Kidney epithelial cell (primary cell): ENCODE measurements at places on chromosomes 3 and 15. TPM values are rescaled to one million over a fixed set of nuclear protein-coding genes. Genes with fewer than 3 reads are reported as not detected.

- no peak for DNase-seq
These were observed 41.9 kb upstream of the LMOD3 start for GRCh38 chr3:69164296-69164695.

GRCh38 chr3:128226795-128227395 lies 73.6 kb downstream of the EEFSEC start:
- no peak for DNase-seq

DNA sequence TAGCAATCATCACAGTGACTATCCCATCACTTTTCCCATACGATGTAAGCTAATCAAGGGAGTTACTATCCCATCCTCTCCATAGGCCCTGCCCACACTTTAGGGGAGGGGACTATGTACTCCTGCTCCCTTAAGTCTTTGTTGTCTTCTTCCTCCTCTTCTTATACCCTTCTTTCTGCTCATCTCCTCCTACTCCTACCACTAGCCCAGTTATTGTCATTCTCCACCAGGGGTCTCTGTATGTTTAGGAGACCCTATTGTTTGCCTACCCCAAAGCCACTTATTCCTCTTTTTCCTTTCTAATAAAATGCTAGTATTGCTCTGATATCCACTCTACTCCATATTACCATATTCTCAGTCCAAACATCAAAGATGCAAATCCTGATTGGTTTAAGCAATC lies 27.8 kb downstream of the STAC start:
- DNase-seq, result no peak

- no peak for DNase-seq
These were observed 59.8 kb upstream of the SGO1 start for GRCh38 chr3:20245781-20246180.

- no peak for DNase-seq
These were observed 1.2 kb downstream of the PLOD2 start for GRCh38 chr3:146159616-146160320.

DNA sequence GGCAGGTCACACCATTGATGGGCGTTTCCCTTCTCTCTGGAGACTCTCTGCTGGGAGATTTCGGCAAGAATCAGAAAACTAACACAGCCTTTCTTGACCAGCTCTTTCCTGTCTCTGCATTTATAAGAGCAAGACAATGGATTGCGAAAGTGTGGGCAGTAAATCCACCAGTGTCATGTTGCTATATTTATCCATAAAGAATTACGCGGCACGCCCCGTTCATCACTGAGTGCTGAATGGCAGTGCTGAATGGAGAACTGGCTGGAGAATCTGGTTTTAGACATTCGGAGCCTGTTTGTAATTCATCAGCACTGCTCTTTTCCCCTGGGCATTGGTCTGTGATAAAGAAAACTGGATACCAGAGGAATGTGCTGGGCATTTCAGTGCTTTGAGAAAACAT lies 2.0 kb upstream of the CEMIP start:
- DNase-seq, result no peak

DNA sequence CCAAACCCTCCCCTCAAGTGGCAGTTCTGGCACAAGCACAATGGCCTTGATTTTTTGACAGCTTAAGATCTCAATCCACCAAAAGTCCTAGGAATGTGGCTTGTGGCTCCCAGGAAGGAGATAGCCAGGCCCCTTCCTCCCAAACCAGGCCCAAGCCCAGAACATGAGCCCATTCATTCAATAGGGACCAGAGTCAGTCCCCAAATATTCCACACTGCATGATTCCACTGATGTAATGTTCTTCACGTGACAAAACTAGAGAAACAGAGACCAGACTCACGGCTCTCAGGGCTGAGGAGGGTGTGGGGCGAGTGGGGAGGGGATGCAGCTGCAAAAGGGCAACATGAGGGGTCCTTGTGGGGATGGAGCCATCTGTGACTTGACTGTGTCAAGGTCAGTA lies 25.5 kb downstream of the ABTB1 start:
- no peak for DNase-seq

CACNA2D3 gene
- 0.17 and 0.55 TPM in 2 replicates for total RNA-seq
